ENCODE measurements at places on chromosomes 5 and 9.

GRCh38 chr5:9852671-9853070 is 222.5 kb upstream of the TAS2R1 start:
- DNase-seq = no peak

- no peak for DNase-seq
Observed at GRCh38 chr9:91199739-91200497, 161.8 kb downstream of the AUH start.

DNA sequence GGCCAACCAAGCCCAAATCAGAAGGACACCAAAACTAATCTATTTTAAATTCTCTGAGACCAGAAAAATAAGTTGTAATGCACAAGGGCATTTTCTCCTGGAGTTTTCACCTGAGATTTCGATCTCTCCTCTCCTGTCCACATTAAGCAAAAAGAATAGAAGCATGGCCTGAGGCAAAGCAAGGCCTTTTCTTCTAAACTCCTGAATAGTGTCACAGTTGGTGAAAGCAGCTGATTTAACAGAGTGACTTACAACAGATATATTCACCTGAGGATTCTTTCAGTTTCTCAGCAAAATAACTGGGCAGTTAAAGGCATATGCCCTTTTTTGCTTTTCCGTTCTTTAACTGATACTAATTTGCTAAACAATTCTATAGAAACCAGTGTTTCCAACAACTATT is 547.7 kb downstream of the EFNA5 start:
- no peak for DNase-seq

DNA sequence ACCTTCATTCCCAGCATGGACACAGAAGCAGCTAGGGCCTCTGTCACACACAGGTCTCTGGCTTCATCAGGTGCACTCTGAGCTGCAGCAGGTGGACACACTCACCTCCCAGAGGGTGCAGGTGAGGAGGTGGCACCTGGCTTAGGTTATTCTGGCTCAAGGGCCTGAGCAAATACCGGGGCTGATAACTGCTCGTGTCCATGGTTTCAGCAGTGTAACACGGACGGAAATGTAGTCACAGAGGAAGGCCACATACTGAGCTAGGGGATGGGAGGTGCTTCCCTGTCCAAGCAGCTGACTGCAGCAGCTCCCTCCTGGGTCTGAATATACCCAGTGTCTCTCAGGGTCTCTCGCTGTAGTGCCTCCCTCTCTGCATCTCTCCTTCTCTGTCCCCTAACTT is 5.7 kb downstream of the PHF2 start:
- no peak for DNase-seq

DNA sequence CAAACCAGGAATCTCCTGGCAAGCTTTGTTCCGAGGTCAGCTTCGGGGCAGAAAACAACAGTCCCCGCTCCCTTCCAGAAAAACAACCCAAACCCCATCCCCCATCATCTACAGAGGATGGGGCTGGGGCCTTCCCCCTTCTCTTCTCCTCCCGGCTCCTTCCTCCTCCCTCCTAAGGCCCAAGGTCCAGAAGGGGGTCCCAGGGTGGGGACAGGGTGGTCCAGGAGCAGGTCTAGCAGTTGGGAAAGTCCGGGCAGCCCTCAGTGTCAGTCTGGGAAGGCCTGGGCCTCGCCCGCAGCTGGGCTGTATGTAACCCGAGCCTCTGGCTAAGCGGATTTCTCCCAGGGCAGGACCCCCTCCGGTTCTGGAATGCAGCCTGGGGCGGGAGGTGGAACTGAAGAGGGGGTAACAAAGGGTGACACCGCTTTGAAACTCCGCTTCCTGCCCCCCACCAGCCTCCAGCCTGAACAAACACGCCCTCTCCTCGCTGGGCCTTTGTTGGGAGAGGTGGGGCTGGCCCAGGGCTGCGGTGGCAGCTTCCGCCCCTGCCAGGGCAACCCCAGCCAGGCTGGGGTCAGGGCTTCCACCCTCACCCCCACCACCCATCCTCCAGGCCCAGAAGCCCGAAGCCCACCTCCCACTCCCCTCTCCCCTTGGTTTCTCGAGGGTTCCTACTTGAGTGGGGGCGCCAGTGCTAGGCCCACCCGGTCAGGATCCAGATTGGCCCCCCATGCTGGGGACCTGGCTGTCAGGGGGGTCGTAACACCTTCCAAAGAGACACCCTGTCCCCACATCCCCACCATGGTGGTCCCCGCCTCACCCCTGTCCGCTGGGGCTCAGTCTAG is 63.5 kb downstream of the C9orf50 start:
- DNase-seq = no peak

- DNase-seq = no peak
Observed at GRCh38 chr5:176425138-176425537, 8.8 kb upstream of the CLTB start.

- DNase-seq = no peak
Observed at GRCh38 chr5:171242521-171242920, 66.5 kb upstream of the TLX3 start.

DNA sequence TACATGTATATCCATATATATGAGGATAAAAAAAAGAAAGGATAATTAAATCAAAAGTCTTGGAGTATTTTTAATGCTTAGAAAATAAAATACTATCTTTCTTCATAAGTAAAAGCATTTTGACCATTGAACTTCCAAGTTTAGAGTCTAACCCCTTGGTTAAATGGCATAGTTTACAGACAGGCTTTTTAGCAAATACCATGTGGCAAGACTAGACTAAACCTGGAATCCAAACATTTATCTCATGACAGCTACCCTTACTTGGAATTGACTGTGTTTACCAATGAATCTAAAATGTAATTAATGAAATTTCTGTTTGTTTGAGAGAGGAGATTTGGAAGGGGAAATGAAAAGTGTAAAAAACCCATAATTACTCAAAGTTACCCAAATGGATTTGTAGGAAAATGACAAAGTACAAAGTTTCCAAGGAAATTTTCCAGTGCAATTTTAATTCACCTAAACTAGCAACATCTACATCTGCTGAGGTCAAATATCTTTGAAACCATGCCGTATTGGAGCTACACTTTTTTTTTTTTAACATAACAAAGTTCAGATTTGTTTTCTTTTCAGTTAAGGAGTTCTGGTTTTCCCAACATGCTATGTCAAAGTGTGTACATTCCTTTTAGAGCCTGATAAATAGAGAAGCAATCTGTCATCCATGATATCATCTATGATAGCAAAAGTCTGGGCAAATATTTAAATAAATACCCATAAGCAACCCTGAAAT is 272.1 kb upstream of the DAB2 start:
- no peak for DNase-seq

GRCh38 chr9:119441338-119441737 is 72.1 kb upstream of the BRINP1 start:
- DNase-seq = no peak

GRCh38 chr5:179256328-179257175 is 88.7 kb downstream of the ADAMTS2 start:
- no peak for DNase-seq

- DNase-seq = no peak
Observed at GRCh38 chr9:131968632-131969031, 111.0 kb downstream of the MED27 start.

GRCh38 chr9:86405926-86406325 is 51.7 kb upstream of the TUT7 start:
- DNase-seq = no peak

- no peak for DNase-seq
Observed at GRCh38 chr9:32411753-32412152, 27.3 kb downstream of the ACO1 start.

DNA sequence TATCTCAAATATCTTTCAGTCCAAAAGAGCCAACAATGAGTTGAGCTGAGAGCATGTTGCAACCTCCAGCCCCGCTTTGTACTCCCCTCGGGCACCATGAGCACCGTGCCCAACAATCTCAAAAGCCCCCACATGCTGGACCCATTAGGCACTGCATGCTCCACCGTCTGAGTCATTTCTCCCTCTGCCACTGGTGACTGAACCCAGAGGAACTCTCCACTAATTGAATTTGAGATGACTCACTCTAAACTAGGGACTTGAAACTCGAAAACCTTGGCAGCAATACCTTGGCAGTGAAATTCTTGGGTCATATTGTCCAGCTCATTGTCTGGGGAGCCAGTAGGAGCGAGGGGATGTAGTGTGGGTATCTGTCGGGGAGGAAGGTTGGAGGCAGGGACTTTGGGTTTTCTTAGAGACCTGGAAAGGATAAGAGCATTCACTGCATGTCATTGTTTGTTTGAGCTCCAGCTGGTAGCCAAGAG is 49.9 kb upstream of the SLIT3 start:
- DNase-seq = no peak

GRCh38 chr9:91117474-91117891 is 244.2 kb downstream of the AUH start:
- DNase-seq = no peak

DNA sequence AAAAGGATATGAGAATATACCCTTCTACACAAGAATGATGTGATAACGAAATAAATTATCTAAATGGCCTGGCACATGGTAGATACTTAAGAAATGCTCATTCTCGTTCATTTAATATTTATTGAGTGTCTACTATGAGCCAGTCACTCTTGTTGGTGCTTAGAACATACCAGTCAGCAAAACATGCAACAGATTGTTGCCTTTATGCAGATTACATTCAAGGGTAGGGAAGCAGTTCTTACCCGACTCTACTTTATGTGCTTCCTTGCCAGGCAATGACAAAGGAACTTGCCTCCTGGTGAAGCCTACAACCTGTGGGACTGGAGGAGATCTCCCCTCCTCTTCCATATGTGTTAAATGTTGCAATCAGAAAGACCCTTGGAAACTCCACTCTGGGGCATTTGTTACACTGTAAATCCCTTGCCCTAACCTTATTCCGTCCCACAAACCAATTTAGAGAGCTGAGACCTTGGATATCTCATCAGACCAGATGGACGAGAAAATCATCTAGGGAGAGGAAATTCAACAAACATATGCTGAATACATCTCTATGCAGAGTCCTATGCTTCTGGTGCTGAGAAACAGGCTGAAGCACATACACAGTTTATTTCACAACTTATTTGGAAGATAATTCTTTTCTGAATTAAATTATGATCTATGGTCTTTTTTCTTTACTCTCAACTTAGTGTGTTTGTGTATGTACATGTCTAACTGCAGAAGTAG is 128.1 kb upstream of the TRIM32 start:
- DNase-seq = no peak

DNA sequence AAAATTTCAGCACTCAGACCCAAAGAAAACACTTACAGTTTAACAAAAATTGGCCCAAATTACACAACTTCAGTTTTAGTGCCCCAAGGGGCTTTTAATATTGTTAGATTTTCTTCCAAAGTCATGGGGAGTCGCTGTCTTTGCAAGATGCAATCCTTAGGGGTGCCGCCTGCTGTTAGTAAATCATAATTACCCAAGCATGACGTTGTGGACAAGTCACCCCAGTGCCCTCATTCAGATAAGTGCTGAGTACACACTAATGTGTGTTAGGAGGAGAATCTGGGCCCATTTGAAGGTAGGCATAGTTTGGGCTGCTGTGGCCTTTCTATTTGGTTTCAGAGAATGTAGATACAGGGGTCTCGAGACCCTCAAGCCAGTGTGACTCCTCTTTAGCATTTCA is 138.1 kb downstream of the SV2C start:
- no peak for DNase-seq

- DNase-seq = no peak
Observed at GRCh38 chr9:19154135-19154612, 26.9 kb upstream of the PLIN2 start.
